ENCODE measurements at places on chromosomes 1 and 21.

- peak; percentile 19 for DNase-seq
Measured at GRCh38 chr1:32828341-32828740, 10.9 kb downstream of the S100PBP start.

GRCh38 chr21:41973861-41974751 lies 20.3 kb upstream of the C2CD2 start:
- DNase-seq = no peak

GRCh38 chr21:16865632-16866031 lies 647.2 kb upstream of the CXADR start:
- no peak for DNase-seq

DNA sequence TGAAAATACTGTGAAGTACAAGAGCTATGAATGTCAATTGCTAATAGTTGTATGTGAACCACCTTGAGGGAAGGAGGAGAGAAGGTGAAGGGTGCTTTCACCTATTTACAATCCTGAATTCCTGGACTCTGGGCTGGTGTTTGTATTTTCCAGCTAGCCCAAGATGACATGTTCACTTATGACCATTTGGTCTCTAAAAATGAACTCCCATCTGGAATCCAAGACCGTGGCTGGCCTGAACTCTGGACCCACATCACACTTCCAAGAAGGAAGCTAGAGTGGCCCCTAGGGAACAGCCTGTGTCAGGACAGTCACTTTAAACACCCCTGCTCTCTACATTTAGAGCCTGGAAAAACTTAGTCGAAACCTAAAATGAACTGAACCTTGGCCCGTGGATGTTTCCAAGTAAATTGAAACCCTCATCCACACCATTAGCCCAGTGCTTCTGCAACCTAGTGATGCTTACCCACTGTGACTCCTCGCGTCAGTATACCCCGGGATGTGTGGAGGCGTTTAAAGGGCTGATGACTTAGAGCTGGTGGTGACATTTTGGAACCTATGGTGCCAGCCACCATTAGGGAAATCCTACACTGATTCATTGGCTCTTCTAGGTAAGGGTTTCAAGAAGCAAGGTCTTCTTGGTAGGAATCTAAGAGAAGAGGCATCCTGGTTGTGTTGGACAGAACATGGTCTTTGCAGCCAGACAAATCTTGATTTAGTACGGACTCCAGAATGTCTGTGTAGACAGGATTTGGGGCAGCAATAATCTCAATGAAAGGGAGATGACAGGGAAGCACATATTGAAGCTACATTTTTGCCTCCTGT lies 171.5 kb upstream of the IRF2BP2 start:
- no peak for DNase-seq

- DNase-seq = peak; percentile 35
Measured at GRCh38 chr1:9399510-9400424, 107.1 kb downstream of the SPSB1 start.

- DNase-seq = no peak
Measured at GRCh38 chr1:110436635-110437034, 14.3 kb upstream of the PROK1 start.

- DNase-seq = peak; percentile 51
Measured at GRCh38 chr1:51231120-51231519, 5.0 kb upstream of the RNF11 start.

DNA sequence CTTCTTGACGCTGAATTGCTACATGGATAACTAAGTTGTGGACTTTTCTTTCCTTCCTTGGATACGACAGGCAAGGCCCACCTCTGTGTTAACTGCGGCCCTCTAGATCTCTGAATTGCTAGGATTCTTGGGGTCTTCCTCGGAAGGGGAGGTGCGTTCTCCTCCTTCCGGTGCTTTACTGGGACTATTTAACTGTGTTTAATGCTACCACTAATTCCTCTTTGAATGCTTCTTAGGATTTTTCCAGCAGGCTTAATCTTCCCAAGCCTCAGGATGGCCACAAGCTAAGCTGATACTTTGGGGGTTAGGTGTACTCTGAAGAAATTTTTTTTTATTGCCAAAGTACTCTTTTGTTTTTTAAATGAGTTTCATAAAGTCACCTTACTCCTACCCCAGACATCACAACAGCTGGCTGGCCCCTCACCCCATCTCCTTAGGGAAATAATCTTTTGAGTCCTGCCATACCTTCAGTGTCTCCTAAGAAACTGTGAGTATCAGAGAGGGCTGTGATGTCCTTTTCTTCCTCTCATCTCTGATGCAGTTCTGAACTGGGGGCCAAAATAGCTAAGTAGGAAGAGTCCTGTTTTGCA lies 21.4 kb downstream of the KIRREL1 start:
- DNase-seq = no peak

- no peak for DNase-seq
Measured at GRCh38 chr21:46061063-46061462, 36.8 kb upstream of the COL6A2 start.

DNA sequence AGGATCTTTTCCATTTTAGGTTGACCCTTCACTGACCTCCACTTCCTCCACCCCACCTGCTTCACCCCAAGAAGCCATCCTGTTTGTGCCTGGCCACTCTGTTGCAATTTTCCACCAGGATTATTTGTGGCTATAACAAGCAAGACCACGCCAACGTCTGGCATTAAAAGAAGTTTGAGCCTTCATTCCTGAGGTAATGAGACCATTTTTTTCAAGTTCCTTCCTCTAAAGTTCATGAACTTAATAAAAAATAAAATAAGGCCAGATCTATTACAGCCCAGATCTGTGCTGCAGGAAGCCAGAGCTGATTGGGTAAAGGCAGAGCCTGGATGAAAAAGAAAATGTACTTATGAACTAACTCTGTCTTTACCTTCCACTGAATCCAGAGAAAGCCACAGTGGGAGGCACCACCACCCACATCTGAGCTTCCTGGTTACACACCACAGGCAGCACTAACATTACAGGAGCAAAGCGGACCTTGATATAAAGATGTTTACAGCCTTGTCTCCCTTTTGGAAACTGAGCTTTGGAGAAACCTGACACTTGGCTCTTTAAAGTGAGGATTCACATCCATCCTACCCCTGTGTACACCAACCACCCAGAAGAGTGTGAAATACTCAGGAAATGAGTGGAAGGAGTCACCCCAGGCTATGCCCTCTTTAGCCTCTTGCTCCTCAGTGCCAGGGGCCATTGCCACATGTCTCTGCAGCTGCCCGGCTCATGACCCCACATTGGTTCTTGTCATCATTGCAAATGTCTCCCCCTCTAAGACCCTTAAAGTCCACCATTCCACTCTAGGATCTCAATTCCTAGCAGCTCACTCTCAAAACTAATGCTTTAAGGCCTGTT lies 293.6 kb downstream of the PLPP3 start:
- peak; percentile 23 for DNase-seq

DNA sequence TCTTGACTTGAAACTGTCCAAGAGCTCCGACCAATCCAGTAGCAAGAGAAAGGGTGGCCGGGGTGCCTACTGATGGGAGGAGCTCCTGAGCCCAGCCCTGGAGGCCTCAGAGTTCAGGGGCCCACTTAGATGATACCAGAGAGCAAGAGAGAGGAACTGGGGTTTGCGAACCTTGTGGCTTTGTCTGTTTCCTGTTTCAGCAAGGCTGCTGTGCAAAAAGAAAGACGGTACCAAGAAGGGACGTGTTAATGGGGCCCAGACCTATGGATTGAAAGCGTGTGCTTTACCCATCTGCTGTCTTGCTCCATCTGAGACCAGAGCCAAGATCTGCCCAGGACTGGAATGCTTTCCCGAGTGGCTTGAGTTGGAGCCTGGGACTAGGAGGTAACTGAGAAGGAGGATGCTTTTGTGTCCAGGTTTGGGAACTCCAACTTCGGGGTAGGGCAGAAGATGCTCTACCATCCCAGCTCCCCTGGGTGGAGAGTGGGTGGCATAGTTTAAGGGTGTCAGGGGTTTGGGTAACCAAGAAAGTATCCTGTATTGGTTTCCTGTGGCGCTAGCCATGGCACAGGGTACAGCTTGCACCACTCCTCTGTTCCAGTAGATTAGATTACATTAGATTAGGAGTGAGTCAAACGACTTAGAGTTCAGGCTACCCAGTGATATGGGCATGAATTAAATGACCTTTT lies at the start of gene TRAF3IP3:
Gene TRAF3IP3, plus strand, starts transcription at position 128 of the 689 bp plus-strand sequence. CDS start 3,987 bp downstream, outside the sequence.
- no peak for DNase-seq

GRCh38 chr1:172531412-172532182 lies 1.4 kb upstream of the SUCO start:
- DNase-seq = no peak

GRCh38 chr1:106080608-106081325 lies 975.7 kb upstream of the PRMT6 start:
- DNase-seq = peak; percentile 5

DNA sequence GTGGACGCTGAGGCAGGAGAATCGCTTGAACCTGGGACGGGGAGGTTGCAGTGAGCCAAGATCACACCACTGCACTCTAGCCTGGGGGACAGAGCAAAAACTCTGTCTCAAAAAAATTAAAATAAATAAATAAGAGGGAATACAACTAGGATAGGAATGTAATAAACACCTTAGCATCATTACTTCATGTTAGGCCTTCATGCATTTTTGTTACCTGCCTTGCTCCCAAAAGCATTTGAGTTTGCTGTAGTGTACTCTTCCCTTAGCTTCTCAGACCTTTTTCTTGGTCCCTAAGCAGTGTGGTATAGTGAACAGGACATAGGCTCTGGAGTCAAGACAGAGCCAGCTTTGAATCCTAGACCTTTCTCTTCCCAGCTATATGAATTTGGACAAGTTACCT lies 2.8 kb upstream of the OSCP1 start:
- no peak for DNase-seq

- no peak for DNase-seq
Measured at GRCh38 chr1:209511169-209511568, 72.3 kb upstream of the CAMK1G start.

DNA sequence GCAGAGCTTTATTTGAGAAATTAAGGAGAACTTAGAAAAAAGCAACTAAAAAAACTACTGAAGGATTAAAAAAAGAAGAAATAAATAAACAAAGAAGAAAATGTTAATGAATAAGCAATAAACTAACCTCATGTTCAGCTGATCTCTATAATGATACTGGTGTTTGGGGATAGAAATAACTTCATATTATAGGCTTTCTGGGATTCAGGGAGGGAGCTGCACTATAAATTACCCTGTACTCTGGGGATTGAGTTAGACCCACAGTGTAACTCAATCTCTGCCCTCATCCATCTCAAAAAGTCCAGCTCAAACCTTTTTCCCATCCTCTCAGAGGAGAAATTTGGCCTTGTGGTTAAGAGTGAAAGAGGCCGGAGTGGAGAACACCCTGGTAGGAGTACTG lies 33.8 kb upstream of the CCN1 start:
- no peak for DNase-seq
